DMS 273 treated with DMSO at 0.1 percent for 48 hours (cell line): ENCODE measurements at places on chromosomes 13 and 19.

- no peak for DNase-seq
Measured at GRCh38 chr19:36605877-36606478, 865 bp downstream of the ZNF382 start.

DNA sequence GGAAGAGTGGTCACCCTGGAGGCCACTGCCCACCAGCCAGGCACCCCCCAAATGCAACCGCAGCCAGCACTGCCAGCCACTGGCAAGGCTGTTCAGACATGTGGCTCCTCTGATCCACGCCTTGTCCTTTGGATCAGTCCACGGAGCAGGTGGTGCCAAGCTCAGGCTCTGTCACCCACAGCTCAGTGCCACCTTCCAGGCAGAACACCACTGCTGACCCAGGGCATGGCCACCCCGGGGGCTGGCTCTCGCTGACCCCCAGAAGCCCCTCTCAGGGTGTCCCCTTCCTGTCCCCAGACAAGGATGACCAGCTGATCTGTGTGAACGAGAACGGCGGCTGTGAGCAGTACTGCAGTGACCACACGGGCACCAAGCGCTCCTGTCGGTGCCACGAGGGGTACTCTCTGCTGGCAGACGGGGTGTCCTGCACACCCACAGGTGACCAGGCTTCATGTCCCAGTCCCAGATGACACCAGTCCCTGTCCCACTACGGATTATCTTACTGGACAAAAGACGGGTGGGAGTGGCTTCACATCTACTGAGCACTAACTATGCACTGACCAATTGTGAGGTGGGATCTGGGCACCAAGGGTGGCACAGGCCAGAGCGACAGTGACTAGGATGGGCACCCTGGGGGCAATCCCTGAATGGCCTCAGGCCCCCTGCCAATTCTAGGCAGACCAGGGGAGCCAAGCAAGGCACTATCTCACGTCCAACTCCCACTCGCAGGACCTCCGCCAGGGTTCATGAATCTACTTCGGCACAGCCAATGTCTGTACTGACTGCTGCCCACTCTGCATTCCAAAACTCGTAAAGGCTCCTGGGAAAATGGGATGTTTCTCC lies 7.0 kb upstream of the F10 start:
- DNase-seq, result no peak

GRCh38 chr19:30669329-30670010 lies 297.3 kb downstream of the ZNF536 start:
- DNase-seq, result peak; percentile 10

GRCh38 chr13:48131533-48131932 lies 36.6 kb upstream of the MED4 start:
- DNase-seq, result no peak

GRCh38 chr19:8702350-8702749 lies 3.8 kb upstream of the ACTL9 start:
- DNase-seq, result no peak

GRCh38 chr19:38833092-38833425 lies 1.5 kb upstream of the ECH1 start:
- no peak for DNase-seq

GRCh38 chr19:3603121-3603811 lies 3.4 kb downstream of the TBXA2R start:
- no peak for DNase-seq

- no peak for DNase-seq
Measured at GRCh38 chr19:13241231-13242104, 91.3 kb downstream of the IER2 start.

DNA sequence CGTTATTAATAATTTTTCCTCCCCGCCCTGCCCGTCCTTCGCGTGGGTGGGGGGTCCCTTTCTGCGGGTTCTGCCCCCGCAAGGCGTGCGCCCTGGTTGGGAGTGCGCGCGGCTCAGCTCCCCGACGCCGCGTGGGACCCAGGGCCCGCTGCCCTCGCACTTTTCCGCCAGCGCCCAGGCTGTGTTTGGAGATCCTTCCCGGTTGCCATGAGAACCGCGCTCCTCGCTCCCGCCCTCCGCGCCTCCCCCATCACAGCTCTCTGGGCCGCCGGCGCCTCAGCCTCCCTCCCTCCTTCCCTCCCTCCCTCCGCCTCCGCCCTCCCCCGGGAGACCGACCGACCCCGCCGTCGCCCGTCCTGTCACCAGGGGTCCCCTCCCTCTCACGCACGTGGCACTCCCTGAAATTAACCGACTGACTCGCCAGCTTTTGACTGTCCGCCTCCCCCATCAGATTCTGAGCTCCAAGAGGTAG lies 2.4 kb upstream of the SSBP4 start:
- DNase-seq, result peak; percentile 48

GRCh38 chr13:32443111-32443510 lies 15.2 kb upstream of the N4BP2L1 start:
- no peak for DNase-seq

DNA sequence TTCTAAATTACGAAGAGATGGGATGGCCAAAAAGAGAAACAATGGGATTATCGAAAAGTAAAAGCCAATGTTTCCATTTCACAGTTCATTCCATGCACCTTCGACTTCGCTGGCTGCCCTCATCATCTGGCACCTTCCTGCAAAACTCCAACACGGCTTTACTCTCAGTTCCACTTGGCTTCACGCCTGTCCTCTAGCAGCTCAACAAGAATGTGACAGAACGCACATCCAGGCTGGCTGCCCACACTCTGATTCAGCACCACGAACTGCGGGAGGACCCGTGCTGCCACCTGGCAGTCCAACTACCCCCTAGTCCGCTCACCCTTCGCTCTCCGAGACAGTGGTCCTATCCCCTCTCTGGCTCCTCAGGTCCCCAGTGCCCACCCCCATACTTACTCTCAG lies 11.7 kb downstream of the ATP7B start:
- no peak for DNase-seq

DNA sequence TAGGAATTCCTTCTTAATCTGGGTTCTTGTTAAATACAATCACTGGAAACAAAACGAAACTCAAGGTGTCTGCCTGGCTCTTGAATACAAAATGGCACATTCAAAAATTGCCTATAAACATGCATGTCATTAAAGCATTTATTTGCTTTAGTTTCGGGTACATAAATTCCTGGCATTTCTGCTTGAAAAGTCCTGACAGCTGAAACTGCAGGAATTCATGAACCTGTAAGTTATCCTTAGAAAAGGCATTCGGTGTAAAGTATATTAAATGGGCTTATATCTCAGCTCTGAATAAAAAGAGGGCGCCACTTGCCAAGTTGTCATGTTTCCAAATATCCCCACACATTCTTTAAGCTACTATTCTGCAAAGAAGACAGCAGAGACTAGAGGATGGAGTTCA lies 32.9 kb downstream of the RXFP2 start:
- no peak for DNase-seq

DNA sequence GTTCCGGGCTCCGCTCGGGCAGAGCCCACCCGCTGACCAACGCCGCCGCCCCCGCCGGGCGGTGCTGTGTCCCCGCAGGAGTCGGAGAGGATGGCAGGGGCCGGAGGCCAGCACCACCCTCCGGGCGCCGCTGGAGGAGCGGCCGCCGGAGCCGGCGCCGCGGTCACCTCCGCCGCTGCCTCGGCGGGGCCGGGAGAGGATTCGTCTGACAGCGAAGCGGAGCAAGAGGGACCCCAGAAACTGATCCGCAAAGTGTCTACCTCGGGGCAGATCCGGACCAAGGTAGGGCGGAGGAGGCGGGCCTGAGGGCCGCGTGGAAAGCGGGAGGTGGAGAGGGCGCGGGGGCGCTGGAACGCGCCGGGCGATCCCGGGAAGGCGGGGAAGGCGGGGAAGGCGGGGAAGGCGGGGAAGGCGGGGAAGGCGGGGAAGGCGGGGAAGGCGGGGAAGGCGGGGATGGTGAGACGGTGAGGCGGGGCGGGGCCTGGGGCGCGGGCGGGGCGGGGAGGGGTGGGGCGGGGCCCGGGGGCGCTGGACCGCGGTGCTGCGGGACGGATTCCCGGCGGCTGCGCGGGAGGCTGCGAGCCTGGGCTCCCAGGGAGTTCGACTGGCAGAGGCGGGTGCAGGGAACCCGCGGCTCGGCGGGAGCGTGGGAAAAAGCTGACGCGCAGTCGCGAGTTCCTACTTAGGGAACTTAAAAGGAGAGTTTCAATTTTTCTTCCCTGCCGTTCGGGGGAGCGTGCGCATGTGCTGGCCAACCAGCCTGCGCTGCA lies 421 bp downstream of the DGKH start:
- peak; percentile 3 for DNase-seq

- no peak for DNase-seq
Measured at GRCh38 chr13:94776956-94777355, 64.6 kb upstream of the SOX21 start.
